ENCODE measurements at places on chromosomes 7 and 10.

GRCh38 chr7:30172451-30172850 lies 37.7 kb downstream of the MTURN start:
- no peak for DNase-seq

DNA sequence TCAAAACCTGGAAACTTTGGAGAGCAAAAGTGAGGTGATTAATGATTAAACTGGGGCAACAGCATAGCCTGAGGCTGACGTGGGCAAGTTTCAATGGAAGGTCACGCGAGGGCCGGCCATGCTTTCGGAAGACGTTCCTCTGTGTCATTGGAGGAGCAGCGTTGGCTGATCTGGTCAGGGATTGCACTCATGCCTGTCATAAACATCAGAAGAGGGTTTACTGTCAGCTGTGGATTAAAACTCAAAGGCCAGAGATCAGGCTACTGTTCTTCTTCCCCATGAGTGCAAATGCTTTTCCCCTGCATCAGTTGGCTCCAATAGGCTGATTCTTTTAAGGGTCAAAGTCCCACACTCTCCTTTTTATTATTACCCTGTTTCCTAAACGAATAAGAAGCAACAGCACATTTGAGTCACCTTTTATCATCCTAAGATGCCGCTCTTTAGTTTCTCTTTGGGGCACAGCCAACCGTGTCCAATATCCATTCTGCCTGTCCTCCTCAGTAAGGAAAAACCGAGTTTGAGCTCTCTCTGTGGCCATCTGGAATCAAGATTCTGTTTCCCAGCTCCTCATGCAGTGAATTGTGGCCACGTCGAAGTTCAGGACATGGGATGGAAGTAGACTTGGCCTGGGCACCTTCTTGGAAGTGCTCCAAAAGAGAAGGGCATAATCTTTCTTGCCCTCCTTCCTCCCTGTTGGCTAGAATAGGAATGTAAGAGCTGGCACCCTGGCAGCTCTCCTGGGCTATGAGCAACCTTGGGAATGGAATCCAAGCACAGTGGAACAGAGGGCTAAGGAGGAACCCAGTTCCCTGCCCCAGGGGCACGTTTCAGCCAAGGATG lies 62.5 kb upstream of the INSIG1 start:
- DNase-seq = no peak

DNA sequence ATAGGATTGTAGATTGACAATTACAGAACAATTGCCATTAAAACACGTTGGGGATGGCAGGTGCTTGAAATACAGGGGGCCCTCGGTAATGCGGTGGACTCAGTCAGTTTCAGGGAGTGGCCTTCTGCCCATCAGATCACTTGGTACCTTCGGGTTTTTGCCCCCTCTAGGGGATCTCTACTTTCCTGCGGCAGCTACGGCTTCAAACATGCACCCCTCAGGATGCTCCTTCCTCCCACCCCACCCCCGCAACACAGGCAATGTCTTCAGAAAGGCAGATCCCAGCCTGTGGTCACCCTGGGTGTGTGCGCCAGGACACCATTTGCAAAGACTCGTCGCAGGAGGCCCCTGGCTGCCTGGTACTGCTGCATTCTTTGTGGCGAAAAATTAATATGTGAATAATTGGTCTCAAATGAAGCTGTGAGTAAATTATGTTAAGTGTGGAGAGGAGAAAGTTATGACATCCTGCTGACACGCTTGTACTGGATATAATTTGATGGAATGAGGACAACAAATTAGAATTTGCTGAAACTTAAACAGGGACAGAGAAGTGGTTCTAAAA lies 431.0 kb upstream of the MKI67 start:
- DNase-seq = no peak

- DNase-seq = no peak
These were observed 160.9 kb upstream of the SEMA3C start for GRCh38 chr7:81079746-81080145.
